ENCODE measurements at places on chromosomes 4 and X.

DNA sequence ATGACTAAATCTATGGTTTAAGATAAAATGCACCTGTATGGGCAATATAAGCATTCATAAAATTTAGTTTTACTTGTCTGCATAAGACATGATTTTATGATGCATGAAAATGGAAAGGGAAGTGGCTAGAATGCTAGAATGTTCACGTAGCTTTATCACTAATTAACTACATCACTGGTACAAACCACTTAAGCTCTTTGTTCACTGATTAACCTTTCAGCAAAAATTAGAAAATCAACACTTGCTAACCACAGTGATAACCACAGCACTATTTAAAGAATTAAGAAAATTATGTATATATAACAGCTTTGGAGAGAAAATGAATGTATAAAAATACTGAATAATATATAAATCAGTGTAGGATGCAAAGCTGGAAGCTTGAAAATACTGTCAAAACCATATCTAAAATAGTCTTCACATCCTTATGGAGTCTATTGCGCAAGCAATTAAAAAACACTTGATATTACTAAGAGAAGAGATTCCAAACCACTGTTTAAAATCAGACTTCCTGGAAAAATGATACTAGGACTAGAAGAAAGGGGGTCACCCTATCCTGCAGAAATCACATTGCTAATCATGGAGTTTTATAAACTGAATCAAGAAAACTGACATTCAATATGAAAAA lies 51.9 kb downstream of the EFHC2 start:
- DNase-seq = no peak

DNA sequence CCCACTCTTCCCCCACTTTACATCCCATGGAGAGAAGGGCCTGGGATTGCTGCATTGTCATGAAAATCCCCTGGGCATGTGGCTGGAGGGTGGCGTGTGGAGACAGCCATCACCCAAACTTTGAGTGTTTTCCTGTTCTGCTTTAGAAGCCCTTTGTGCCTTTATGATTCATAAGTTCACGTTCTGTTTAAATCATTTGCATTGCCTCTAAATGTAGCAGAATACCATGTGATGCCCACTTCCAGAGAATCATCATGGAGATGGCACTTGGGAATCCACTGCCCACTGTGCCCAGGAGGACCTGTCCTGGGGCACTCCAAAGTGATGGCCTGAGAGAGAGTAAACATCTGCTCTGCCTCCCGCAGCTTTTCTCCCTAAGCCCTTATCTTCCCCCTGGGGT lies 52.8 kb downstream of the MED28 start:
- DNase-seq = no peak

GRCh38 chrX:118552121-118552900 lies 56.7 kb downstream of the DOCK11 start:
- DNase-seq = no peak

GRCh38 chrX:108332281-108332680 lies 105.9 kb downstream of the COL4A6 start:
- DNase-seq = no peak

DNA sequence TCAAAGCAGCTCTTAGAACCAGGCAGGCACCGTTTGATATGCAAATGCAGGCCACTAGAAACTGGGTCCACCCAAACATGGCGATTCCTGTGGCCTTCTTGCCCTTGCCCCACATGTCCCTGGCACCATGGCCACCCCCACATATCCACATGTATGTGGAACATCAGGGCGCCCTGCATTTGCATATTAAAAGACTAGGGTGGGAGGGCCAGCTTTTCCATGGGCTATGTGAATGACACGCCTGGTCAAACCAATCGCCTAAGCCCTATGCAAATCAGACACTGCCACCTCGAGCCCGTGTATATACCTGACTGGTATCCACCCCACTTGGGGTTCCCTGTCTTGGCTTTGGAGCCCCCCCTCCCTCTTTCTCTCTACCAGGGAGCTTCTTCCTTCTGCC lies 107.0 kb downstream of the ABLIM2 start:
- no peak for DNase-seq

DNA sequence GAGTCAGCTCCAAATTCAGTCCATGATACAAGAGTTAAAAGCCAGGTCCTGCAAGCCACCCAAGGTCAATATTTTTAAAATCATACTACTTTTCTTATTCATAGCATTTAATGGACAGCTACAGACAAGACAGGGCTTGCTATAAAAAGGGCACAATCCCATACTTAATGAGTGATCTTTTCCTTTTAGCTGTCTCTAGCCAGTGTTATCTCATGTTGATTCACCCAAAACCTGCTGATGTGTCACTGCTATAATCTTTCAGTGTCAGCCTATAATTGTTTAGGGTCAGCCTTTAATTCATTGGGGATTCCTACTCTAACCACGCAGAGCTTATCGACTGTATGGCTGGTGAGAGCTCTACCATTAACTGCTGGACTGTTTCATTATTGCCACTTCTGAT lies 51.2 kb upstream of the HCCS start:
- no peak for DNase-seq

DNA sequence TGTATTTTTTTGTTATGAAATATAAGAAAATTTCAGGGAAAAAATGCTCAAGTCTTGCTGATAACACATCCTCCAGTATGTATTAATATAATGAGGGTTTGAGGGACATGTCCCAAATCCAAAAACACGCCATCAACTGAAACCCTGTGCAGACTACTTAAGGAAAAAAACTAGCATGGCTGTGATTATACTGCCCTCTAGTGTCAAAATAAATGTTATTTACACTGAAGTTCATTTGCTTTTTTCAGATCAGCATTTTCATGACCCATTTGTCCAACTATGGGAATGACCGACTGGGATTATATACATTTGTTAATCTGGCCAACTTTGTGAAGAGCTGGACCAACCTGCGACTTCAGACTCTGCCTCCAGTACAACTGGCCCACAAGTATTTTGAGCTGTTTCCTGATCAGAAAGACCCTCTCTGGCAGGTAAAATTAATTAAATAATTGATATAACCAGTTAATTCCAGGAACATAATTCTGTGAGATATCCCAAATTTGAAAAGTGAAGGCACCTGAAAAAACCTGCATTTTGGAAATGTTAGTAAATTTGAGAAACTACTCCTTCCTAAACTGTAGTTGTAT lies 128.5 kb downstream of the PRSS12 start:
- DNase-seq = peak; percentile 29

- no peak for DNase-seq
Measured at GRCh38 chr4:172953896-172954568, 214.6 kb upstream of the GALNT7 start.

GRCh38 chr4:107128116-107128515 lies 92.0 kb upstream of the DKK2 start:
- no peak for DNase-seq

DNA sequence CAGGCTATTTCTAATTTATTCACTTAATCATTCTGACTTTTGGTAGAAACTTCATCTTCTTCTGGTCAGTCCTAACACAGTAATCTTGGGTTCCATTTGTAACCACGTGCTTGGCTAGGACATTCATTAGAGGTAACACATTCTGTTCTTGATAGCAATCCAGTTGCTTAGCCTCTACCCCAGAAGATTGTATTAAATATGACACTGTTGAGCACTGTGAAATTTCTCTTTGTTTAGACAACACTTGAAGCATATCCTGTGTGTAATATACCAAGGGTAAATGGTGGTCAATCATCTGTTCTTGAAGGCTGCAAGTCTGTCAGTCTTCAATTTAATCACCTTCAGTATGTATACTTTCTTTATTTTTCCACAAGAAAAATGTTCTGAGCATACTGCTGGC lies 523.0 kb downstream of the ANKRD50 start:
- DNase-seq = no peak

GRCh38 chr4:4247696-4248028 lies 361 bp downstream of the TMEM128 start:
- DNase-seq = peak; percentile 23

- DNase-seq = no peak
Measured at GRCh38 chr4:87882861-87883260, 50.1 kb downstream of the MEPE start.

DNA sequence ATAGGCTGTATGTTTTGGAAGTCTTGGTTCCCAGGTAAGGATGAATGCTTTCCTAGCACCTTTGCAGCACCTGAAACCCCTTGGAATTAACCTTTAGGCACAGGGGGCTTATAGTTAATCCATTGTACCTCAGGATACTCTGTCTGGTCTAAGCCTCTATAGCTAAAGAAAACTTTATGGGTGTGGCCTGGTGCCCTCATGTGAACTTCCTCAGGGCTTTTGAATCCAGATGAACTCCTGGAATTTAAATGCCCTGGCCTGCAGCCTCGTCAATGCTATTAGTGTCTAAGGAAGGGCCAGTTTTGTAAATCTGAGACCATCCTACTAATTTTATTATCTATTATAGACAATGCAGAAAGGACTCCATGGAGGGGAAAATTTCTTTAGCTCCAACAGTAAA lies 33.8 kb downstream of the IRS4 start:
- DNase-seq = no peak

DNA sequence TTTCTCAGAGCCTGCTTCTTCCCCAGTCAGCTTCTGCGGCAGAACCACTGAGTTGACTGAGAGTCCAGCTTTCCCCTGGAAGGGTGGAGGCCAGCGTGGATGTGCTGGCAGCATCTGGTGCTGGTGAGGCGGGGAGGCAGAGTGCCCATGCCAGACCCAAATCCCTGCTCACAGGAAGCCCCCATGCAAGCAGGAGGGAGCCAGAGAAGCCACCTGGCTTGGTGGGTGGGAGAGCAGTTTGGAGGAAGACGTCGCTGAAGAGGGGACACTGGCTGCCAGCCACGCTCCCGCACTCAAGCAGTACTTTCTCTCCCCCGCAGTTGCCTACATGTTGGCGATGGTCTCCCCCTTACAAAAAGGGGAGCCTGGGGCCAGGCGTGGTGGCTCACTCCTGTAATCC lies 6.0 kb downstream of the PDZD4 start:
- DNase-seq = no peak

DNA sequence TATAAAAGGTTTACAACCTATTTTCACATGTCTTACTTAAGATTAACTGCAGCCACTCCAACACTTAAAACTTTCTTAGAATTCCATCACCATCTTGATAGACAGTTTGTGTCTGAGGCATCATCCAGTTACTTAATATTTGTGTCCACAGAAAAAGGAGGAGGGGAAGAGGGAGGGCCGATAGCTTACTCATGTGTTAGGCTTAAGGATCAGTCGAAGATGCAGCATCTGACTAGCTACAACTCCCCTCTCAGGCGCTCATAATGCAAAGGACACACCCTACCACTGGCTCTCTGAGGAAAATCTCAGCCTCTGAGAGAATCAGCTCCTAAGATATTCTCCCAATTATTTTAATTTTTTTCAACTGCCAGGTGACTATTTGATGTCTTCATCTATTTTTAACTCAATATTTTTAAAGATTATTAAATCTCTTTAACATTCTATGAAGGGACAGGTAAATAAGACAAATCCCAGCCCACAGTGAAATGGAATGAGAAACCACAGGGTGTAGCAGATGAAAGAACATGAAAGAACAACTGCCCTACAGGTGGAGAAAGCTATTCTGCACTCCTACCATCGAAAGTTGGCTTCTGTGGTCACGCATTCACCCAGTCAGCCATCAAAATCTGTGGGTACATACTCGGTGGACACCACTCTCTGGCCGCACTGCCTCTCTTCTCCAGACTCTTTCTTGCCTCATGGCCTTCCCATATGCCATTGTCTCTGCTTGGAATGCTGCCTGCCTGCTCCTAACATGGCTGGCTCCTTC lies 48.0 kb downstream of the ARAP2 start:
- no peak for DNase-seq

- DNase-seq = no peak
Measured at GRCh38 chr4:118834070-118834469, 1.9 kb downstream of the SEC24D start.

GRCh38 chr4:89263265-89263664 lies 44.3 kb downstream of the GPRIN3 start:
- DNase-seq = no peak

- DNase-seq = no peak
Measured at GRCh38 chrX:117429501-117429900, 687.1 kb downstream of the KLHL13 start.

GRCh38 chr4:168128601-168129000 lies 36.3 kb downstream of the ANXA10 start:
- DNase-seq = no peak

DNA sequence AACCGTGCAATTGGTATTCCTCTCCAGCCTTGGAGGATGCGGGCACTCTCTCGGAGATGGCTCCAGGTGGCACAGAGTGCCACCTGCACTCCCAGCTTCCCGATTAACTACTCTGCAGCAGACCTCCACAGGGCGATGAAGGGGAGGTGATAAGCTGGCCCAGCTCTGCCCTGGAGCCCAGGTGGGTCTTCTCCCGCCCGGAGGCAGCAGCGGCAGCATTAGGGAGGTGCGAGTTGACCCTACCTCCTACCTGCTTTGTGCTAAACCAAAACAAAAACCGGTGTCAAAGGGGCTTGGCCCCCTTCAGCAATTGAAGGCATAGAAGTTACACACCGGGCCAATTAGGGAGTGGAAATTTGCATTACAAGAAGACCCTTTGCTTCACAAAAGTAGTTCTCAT lies 137.4 kb upstream of the MAMLD1 start:
- DNase-seq = no peak

DNA sequence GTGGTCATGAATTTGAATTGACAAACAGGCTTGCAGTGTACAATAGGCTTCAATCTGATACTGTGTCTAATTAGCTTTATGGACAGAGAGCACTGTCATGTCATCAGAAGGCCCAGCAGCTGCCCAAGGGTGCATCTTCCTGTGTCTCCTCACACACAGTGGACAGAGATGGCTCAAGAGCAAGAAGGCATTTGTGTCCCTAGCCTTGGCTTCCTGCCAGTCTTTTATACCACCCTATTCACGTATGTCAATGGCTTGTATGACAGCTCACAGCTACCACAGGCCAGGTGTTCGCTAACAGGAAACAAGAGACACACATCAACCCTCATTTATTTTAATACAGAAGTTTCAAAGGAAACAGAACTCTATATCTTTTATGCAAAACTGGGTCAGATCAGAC lies 874.0 kb upstream of the AGA start:
- DNase-seq = no peak

DNA sequence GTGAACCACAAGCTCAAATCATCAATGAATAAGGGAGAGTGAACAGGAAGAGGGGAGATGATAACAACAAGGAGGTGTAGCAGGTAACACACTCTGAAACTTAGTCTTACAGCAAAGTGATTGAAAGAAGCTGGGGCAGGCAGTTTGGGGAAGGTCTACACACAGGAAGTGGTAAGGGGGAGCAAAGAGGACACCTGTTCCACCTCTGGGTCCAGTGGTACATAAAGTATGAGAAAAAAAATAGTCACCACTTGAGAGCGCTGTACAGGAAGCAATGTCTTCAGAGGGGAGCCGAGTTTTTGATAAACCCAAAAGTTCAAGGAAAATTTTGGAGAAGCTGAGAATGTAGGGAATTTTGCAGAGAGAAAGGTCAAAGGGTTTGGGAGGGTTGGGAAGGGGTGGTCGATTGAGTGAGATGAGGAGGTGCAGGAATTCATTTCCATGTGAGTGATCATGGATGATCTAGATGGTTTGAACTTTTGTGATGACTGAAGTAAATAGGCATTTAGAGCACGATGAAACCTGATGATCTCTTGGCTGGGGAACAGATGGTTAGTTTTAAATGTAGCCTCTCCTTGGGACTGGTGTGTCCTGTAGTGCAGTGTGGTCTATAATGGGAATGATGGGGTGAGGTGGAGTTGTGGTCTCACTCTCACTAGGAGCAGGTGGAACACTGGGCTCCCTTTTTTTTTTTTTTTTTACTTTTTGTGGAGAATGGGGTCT lies 142.0 kb downstream of the RBMX2 start:
- DNase-seq = no peak

All from smooth muscle cell of the brain vasculature (primary cell).